ENCODE measurements at places on chromosomes 7 and 10. TPM values are rescaled to one million over a fixed set of nuclear protein-coding genes. Genes with fewer than 3 reads are reported as not detected.

SLIT1 gene
- polyA plus RNA-seq: 0.57 TPM

DNA sequence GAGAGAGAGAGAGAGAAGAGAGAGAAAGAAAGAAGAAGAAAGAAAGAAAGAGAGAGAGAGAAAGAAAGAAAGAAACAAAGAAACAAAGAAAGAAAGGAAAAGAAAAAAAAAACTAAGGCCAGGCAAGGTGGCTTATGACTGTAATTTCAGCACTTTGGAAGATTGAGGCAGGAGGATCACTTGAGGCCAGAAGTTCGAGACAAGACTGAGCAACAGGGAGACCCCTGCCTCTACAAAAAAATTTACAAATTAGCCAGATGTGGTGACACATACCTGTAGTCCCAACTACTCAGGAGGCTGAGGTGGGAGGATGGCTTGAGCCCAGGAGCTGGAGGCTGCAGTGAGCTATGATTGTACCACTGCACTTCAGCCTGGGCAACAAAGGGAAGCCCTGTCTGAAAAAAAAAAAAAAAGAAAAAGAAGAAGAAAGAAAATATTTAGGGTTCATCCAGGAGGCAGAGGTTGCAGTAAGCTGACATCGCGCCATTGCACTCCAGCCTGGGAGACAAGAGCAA is 2.8 kb downstream of the SERPINE1 start:
- no peak for DNase-seq

DNA sequence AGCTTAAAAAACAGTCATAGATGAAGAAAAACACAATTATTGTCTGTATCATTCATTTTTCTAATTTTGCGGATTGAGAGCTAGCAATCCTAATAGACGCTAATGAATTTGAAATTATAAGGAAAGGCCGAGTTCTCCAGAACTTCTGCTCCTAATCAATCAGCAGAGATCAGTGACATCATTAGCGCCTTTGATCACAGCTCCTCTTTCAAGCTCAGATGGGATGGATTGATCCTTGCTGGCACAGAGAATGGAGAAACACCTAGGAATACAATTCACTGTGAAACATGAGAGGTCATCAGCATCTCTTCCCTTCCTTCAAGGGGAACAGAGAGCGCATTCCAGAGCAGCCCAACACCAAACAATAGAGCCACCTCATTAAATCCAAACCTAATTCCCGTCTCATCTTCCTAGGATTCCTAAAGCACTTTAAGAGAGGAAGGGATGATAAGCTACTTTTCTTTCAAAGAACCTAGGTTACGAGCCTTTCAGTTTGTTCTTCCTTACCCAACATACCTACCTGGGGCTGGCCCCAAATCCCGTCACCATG is 24.4 kb downstream of the GLI3 start:
- no peak for DNase-seq

GRCh38 chr10:102147561-102147960 is 4.6 kb upstream of the NOLC1 start:
- DNase-seq: no peak

DNA sequence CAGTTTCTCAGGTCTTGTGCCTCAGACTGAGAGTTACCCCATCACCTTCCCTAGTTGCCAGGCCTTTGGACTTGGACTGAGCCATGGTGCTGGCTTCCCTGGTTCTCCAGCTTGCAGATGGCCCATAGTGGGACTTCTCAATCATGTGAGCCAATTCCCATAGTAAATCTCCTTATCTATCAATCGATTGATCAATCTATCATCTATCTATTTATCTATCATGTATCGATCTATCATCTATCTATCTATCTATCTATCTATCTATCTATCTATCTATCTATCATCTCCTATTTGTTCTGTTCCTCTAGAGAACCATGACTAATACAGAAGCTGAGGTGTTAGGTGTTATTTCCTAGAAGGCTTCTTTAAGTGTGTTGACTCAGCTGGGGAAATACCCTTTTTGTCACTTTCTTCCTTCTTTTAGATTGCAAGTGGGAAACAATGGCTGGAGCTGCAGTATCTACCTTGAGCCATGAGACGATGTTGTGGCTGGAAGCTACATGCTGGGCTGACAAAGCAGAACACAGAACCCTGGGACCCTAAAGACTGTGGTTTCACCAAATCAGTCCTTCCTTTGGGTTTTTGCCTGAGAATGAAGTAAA is 234.7 kb upstream of the GLI3 start:
- DNase-seq: no peak

DNA sequence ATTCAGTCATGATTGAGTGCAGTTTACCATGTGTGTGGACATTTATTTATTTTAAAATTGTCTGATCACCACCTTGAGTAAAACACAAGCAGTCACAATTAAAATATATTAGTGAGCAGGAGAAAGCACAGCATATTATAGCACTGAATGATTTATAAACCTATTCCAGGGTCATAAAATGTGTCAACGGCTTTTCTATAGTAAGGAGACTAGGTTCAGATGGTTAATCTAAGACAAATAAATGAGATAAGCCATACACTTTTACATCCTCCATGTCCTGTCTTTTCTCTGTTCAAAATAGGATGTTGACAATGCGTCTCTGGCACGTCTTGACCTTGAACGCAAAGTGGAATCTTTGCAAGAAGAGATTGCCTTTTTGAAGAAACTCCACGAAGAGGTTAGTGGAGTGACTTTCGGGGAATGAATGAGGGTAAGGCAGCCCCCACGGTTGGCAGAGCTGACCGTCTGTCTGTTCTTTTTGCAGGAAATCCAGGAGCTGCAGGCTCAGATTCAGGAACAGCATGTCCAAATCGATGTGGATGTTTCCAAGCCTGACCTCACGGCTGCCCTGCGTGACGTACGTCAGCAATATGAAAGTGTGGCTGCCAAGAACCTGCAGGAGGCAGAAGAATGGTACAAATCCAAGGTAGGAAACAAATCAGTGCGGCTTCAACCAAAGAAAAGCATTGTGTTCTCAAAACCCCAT is 5.4 kb downstream of the VIM start:
- no peak for DNase-seq
